Esophagus squamous epithelium (tissue), 5 donors: ENCODE measurements at places on chromosomes 11 and 22.

DNA sequence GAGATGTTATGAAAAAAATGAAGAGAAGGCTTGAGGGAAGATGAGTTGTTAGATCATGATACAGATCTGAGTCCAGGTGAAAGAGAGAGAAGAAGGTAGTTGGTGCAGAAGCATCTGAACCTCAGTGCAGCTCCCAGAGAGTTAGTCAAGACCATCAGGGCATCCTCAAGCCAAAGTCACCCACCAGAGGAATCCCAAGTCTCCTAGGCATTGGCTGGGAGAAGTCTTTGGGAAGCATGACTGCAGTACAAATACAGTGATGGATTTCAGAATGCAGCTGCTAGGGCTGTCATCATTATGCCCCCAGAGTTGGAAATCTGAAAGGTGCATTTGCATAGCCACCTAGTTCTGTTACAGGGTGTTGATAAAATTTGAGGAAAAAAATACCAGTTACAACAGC lies 59.7 kb upstream of the GALNT18 start:
- no peak for DNase-seq

DNA sequence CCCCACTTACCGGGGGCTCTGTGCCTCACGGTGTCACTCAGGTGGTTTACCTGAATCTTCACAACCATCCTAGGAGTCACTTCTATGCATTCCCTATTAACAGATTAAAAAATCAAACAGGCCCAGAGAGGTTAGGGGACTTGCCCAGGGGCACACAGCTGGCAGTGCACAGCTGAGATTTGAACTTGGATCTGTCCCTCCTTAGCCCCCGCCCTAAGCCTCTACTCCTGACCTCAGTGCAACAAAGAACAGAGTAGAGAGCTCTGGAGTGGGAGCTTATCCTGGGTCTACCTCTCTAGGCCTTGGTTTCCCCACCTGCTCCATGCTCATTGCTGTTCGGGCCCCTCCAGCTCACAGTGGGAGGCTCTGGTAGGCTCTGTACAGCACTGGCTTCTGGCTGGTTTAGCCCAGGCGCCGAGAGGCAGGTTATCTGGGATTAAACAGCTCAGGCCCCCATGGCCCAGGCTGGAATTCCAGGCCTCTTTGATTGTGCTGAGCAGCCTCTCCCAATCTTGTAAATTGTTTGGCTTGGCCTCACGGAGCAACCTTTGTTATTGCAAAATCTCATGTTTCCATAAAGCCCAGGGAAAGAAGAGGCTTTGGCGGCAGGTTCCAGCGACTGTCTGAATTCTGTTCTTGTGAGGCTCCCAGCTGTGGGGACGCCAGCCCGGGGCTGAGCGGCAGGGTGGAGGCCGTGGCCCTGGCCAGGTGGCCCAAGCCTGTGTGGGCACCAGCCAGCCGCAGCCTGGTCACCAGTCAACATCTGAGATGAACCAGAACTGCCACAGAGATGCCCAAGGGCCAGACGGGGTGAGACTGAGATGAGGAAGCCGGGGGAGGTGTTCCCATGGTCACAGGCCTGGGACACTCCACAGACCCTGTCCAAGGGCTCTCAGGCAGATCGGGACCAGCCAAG lies 28.9 kb upstream of the SHISAL1 start:
- DNase-seq, result no peak

GRCh38 chr11:123082977-123083376 lies 21.0 kb upstream of the HSPA8 start:
- no peak for DNase-seq

DNA sequence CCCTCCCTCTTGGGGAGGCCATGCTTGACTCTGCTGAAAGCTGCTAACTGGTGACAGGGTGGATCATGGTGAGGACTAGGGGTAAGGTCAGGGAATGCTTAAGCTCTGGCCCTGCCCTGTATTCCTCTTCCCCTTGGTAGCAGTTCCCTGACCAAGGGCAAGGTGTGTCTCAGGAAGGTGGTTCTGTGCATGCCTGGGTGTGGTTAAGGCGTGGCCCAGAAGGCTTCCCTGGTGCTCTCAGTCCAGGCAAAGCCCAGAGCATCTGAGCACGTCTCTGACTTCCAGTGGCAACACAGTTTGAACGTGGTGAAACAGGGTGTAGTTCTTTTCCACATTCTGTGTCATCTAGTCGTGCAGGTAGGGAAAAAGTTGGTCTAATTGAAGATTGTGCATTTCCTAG lies 53.1 kb upstream of the HORMAD2 start:
- no peak for DNase-seq

DNA sequence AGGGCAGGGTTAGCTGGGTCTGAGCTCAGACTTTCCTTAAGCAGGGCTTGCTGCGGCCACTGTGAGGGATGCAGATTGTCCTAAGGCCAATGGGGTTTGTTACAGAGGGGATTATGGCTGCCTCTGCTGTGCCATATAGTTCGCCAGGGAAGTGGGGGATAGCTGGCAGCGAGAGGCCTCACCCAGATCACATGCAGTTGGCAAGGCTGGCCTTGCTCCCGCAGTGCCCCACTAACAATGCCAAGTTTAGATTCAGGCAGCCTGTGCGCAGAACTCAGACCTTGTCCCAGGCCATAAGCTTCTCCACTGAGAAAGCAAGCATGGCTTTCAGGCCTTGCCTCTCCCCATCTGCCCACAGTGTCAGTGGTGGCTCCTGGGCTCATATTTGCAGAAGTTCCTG lies 4.7 kb upstream of the APOL2 start:
- DNase-seq, result no peak

DNA sequence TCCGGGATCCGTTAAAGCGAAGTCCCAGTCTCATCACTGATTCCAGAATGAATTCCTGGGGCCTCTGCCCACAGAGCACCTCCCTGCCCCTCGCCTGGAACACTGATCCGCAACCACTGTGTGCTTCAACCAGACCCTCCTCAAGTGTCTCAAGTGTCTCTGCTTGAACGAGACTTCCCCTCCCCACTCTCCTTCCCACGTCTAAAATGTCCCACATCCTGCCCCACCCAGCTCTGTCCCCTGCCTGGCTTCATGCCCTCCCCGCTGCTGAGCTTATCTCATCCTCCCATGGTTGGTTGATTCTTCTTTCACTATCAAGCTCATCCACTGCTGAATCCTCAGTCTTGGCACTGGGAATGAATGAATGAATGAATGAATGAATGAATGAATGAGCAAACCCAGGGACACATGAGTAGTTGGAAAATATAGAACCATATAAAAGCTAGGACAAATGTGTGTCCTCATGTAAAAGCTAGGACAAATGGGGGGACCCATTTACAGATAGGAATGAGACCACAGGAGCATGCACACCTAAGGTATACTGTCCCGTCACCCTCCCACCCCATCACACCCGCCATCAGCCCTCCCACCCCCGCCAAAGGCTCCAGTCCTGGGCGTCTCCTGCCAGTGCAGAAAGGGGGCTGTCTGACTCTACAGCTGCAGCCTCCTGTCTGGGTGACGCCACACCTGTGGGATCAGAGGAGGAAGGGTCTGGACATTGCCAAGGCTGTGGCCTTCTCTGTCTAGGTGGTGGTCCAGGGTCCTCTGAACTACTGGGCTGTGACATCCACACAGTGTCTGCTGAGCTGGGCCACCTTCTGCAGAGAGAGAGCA lies 71.4 kb upstream of the LINC01488 start:
- DNase-seq, result no peak

DNA sequence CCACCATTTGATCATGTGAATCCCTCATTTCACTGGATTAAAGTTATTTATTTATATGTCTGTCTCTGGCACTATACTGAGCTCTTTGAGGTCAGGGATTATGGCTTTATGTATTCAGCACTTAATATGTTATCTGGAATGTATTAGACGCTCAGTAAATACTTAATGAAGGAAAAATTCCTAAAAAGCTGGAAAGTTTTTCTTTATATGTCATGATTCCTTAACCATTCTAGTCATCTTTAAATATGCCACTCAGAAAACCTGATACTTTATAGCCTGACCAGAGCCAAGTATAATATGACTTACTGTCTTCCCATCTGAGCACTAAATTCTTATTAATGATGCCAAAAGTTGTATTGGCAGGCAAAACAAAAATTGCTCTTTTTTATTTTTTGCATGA lies 27.1 kb downstream of the RNF169 start:
- no peak for DNase-seq

- DNase-seq, result no peak
These were observed 38.2 kb upstream of the PARVG start for GRCh38 chr22:44142421-44143104.

- no peak for DNase-seq
These were observed 24.9 kb downstream of the PGM2L1 start for GRCh38 chr11:74373382-74373781.

- no peak for DNase-seq
These were observed 214.1 kb downstream of the BUD13 start for GRCh38 chr11:116558504-116559211.

GRCh38 chr22:27437570-27437969 lies 364.0 kb downstream of the MN1 start:
- no peak for DNase-seq

DNA sequence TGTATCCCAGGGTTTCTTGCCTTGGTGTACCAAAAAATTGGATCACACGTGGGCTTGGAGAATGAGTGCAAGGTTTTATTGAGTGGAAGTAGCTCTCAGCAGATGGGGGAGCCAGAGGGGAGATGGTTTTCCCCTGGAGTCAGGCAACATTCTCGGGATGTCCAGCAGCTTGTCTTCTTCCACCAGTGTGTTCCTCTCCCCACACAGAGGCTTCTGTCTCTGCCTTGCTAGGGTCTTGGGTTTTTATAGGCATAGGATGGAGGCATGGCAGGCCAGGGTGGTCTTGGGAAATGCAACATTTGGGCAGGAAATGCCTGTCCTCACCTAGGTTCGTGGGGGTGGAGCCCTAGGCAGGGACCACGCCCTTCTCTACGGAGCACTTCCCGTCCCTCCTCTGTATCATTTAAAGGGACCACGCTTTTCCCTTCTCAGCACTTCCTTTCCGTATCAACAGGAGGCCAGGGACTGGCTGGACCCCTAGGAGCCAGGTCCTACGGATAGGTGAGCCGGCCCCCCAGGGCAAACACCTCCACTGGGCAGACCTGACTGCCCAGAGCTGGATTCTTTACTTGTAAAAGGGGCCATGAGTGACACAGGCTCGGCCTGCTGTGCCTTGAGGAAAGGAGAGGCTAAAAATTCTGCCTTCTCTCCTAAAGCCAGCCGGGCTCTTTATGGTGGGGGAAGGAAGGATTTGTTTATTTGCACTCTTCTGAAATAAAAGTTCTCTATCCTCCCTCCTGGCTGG lies 55.3 kb upstream of the CCDC188 start:
- DNase-seq, result no peak

DNA sequence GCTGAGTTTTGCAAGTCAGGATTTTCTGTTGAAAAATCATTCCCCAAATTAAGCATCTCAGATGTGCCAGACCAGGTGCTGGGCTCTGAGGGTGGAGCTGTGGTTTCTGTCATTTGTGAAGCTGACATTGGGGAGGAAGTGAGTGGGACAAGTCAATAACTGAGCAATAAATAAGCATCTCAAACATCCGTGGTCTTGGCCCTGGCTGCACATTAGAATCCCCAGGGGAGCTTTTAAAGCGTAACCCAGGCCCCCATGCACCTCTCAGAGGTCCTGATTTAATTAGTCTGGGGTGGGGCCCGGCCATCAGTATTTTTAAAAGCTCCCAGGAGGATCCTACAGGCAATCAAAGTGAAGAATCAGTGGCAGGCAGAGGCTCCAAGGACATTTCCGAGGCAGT lies 420.0 kb downstream of the MN1 start:
- no peak for DNase-seq

GRCh38 chr11:126476266-126476924 lies 120.9 kb downstream of the ST3GAL4 start:
- DNase-seq, result no peak

DNA sequence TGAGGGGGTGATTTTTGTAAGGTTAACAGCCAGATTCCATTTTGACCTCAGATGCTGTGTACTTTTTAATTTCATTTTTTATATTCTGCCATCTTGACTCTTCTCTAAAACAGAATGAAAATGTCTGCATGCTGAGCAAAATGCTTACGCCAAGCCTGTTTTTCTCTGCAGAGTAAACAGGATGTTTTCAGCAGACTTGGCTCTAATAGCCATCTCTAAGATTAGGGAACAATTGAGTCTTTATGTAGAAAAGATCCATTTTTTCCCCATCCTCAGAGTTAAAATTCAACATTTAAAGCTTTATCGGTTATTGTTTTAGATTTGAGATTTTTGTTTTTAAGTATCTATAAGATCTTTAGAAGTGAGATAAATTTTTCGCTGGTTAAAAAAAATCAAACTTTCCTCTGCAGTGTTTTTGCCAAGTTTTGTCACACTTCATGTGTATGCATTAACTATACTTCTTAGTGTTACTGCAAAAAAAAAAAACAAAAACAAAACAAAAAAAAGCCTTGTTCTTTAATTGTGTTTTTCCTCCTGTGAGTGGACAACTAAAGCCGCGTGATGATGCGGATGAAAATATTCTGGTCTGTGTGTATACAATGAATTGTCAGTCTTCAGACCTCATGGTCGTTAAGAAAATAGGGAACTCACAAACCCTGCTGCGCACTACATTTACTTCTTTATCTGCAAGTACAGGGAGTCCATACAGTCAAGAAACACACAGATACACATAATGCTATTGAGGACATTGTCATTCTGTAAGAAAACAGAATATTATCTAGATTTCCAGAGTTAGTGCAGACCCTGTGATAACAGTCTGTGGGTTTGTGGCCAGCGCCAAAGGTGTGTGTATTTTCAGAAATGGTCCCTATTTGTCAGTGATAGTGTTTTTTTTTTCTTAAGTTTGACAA lies 17.5 kb upstream of the ADSL start:
- no peak for DNase-seq

GRCh38 chr22:40757071-40757470 lies 62.1 kb downstream of the SLC25A17 start:
- no peak for DNase-seq

DNA sequence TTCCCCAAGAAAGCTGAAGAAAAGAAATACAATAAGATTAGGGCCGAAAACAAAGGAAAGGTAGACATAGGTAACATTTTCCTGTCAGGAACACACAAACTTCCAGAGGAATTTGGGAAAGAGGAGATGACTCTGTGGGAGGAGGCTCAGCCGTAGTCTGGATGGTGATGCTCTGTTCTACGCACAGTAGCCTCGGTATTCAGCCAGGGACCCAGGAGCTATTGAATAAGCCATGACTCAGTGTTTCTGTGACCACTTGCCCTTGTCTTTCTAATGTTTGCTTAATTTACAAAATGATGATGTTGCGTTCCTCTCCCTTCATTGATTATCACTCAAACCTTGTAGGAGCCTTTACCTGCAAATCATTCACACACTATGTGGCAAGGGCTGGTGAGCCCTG lies 745.0 kb downstream of the NTM start:
- no peak for DNase-seq

- no peak for DNase-seq
These were observed 14.7 kb upstream of the MFRP start for GRCh38 chr11:119361056-119361787.

DNA sequence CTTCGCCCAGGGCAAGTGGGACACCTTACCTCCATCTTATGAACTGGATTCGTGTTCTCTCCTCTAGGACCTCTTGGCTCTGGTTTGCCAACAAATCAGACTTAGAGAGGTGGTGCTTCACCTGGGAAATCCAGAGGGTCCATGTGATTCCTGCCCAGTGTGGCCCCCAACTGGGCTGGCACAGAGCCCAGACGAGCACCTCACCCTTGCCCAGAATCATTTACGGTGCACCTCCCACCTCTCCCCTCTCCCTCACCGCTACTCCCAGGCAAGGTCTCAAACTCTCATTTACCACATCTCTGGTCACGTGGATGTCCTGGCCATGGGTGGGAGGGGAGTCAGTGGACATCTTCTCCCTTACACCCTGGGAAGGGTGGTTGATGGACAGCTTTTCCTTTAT lies 1.1 kb downstream of the SPATA19 start:
- no peak for DNase-seq

- DNase-seq, result no peak
These were observed 60.4 kb downstream of the KCNC1 start for GRCh38 chr11:17794981-17795380.

- DNase-seq, result no peak
These were observed 16.1 kb downstream of the ALKBH8 start for GRCh38 chr11:107549253-107549953.
